ENCODE measurements at places on chromosomes 7 and 10.

GRCh38 chr10:112507046-112507445 is 60.0 kb downstream of the VTI1A start:
- DNase-seq, result no peak

GRCh38 chr7:155693826-155694225 is 49.4 kb downstream of the RBM33 start:
- DNase-seq, result no peak

- no peak for DNase-seq
Observed at GRCh38 chr10:46536781-46537180, 19.7 kb downstream of the GPRIN2 start.

DNA sequence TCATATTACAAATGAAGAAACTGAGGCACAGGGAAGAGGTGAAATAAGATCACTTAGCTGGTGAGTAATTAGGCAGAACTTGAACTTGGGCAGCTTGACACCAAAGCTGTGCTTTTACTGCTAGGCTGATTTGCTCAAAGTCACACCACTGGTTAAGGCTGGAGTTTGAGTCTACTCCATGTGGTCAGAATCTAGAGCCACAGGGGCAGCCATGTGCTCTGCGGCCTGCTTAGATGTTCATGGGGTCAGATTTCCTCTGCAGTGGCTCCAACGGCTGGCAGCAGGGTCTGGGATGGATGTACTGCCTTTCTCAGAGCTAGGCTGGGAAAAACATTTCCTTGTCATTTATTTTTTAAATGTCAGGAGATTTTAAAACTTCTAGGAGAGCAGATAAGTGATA is 417.5 kb downstream of the KCNMA1 start:
- no peak for DNase-seq

GRCh38 chr7:24456526-24457218 is 116.6 kb upstream of the PALS2 start:
- DNase-seq, result no peak

GRCh38 chr10:49768329-49768728 is 6.2 kb upstream of the OGDHL start:
- no peak for DNase-seq

DNA sequence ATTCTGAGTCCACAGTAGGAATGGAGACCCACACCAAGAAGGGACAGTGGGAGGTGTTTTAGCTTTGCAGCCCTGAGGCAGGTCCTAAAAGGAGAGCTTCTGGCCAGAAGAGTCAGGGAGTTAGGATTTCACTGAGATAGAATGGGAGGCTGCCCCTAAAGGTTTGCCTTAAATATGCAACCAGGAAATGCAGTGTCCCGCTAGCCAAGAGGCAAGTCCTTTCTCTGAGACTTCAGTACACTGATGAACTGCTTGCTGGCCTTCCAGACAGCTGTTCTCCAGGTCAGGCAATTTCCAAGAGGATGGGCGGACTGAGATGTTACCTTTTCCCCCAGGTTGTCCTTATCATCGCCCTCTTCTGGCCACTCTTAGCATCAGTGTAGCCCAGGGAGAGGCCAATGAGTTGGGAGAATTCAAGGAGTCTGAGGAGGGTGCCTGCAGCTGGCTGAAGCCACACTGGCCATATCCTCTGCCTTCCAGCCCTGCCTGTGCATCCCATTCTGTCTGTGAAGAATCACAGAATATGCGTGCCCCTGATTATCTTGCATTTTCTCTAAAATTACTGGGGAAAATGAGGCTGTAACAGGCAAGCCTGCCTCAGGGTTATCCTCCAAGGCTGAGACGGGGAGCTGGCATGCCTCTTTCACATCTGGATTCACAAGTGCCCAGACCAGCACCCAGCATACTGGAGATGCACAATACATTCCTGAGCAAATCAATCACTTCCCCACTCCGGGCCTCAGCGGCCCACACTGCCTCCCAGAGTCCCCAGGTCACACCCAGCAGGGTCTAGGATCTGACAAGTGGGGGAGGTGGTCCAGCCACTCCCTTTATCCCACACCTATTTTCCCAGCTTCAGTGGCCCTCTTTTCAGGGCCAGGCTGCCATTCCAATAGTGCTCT is 2.4 kb downstream of the TLL2 start:
- no peak for DNase-seq

GRCh38 chr10:124229201-124229988 is 136.0 kb upstream of the CHST15 start:
- no peak for DNase-seq

DNA sequence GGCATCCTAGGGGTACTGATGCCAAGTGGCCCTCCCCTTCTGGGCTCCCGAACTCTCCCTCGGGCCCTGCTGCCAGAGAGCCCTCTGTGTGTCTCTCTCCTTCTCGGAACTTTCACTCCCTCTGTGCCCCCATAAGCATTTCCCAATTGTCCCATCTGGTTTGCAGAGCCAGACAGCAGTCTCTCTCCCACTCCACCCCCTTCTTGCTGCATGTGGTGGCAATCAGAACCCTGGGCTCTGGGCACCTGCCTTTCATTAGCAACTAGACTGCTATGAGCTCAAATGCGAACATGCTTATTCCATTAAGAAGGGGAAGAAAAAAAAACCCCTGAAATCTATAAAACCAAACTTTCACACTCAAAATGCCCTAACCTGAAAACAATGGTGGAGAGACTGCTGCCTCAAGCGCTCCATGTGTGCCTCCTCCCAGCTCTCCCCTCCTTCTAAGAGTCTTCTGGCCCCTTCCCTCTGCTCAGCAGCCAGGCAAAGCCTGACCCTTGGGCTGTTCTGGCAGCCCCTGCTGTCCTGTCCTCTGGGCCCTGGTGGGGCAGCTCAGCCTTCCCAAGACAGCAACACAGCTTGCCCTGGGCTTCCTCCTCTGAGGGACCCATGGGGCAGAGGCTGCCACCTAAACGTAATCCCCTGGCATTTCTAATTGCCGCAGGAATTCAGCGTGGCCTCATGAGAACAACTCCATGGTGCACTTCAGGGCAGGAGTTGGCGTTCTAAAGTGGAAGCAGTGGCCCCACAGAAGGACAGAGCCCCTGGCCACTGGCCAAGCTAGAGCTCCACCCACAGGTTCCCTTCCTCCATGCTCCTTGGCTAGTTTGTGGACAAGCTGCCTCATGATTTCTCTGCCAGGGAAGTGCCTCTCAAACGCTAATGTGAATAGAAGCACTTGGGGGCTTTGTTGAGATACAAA is 415.4 kb downstream of the PLXNA4 start:
- DNase-seq, result no peak

GRCh38 chr7:15647309-15647708 is 39.2 kb downstream of the MEOX2 start:
- DNase-seq, result no peak

DNA sequence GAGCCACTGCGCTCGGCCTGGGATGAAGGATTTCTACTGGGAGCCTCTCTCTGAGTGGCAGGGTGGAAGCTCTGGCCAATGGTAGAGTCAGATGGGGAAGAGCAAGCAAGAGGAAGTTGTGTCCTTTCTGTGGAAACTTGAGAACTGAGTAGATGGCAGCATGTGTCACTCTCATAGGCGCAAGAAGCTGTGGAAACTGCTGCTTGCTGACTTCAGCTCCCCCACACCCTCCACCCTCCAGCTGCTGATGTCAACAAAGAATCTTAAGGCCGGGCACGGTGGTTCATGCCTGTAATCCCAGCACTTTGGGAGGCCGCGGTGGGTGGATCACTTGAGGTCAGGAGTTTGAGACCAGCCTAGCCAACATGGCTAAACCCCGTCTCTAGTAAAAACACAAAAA is 39.8 kb upstream of the SRGN start:
- DNase-seq, result no peak

DNA sequence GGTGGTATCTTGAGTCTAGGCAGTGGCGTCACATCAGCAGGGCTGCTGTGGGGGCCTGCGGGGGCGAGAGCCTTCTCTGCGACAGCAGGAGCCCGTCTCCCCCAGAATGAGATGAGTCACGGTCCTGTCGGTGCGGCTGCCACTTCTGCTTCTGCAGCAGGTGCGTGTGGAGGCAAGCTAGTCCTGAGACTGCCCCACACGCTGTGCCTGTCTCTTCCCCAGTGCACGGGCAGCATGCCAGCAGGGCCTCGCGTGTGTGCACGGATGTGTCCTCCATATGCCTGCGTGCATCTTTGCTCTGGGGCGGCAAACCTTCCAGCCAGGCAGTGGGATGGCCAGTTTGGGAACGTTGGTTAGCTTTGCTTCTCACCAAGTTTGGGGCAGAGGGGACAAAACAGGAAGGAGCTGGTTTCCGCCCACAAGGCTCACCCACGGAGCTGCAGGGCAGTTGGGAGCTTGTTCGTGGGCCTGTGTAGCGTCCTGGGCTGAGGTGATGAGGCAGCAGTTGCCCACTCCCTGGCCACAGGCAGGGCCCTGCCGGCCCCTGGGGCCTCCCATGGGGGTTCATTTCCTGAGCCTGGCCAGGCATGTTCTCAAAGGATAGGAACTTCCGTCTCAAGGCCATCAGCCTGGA is 60.8 kb upstream of the PPIF start:
- no peak for DNase-seq

DNA sequence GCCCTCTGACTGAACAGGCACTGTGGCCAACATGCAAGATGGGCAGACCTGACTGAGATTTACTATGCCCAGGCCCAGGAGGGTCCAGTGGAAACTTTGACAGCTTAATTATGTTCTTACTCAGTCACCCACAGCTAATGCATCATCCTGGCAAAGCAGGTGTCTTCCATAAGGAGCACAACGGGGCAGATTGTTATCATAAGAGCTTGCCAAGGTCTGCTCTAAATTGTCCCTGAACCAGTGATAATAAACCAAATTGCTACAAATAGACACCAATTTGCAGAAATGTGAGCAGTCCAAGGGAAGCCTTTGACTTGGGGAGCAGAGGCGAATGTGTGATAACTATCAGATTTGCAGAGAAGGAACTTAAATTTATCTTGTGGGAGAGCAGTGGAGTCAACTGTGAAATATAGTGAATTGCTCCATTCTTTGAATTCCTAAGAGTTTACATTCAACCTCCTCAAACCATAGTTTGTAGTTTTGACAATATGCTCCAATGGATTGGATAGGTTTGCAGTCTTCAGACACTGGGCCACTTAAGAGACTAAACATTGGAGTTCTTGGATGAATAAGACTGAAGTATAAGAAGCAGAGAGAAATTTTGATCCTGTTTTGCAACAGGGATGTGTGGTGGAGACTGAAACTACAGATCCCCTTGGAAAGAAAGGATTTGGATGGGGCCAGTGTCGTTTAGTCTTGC is 494.7 kb downstream of the CCSER2 start:
- DNase-seq, result no peak

DNA sequence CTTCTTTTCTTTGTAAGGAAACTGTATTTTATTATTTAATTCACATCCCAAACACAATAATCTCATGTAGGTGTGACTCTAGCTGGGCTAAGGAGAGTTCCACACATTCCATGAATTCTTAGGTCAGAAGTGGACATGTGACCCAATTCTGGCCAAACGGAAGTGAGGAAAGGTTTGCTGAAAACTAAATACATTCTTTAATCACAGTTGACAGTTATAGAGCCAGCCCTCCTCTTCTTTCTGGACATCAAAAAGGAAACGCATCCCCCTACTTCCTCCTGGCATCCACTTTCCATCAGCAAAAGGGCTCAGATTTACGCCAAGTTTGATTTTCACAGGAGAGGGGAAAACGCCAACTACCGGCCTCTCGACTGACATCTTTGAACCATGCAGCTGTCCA is 774.4 kb upstream of the POM121L12 start:
- DNase-seq, result no peak

DNA sequence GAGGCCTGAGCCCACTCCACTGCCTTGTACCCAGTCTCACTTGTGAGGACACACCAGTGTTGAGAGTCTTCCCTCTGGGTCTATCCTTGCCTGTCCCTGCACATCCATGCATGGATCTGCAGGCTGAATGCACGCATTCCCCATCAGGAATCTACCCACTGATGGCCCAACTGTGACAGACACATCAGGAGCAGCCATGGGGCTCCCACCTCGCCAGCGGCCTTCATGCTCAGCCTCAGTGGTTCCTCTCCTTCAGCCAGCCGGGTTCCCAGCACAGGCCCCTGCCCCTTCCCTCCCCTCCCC is 21.3 kb downstream of the ANTXRL start:
- DNase-seq, result no peak

- no peak for DNase-seq
Observed at GRCh38 chr7:105126436-105126975, 112.5 kb downstream of the KMT2E start.

GRCh38 chr10:120415709-120416330 is 41.2 kb upstream of the PLPP4 start:
- peak; percentile 86 for DNase-seq

- no peak for DNase-seq
Observed at GRCh38 chr10:4820804-4821401, 5.1 kb upstream of the AKR1E2 start.

DNA sequence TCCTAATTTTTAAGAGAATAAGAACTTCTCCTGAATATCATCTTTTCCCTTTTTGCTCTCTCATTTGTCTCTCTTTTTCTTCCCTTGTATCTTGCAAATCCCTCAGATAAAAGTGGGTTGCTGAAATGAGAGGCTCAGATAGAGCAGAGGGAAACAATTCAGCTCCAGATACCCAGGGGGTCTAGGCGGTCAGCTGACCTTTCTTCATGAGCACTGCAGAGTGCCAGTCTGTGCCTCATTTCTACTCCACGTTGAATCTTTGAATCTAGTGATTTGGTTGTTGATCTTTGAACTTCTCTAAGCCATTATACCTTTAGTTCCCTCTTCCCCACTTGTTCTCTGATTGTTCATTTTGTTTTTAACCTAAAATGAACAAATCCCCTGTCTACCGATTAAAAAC is 572.6 kb downstream of the PTPRN2 start:
- no peak for DNase-seq

- DNase-seq, result no peak
Observed at GRCh38 chr7:150936018-150936417, 42.1 kb downstream of the KCNH2 start.

DNA sequence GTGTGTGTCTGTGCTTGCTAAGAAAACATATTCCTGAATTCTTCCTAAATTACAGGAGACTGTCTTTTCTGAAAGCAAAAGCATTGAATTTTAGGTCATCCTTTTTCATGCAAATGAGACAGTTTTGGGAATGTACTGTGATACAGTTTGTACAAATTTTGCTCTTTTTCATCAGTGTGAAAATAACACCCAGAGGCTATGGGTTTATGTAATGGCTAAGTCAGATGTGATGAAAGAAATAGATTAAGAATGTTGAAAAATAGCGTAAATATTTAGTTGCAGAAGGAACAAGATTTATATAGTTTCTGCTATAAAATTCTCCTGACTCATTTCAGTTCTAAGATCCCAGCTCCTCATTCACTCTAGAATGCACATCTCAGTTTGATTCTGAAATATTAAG is 24.6 kb downstream of the POM121L12 start:
- DNase-seq, result no peak

Data from non-pigmented ciliary epithelial cell (primary cell).